ENCODE measurements at places on chromosomes 5 and 9. TPM values are rescaled to one million over a fixed set of nuclear protein-coding genes. Genes with fewer than 3 reads are reported as not detected.

DNA sequence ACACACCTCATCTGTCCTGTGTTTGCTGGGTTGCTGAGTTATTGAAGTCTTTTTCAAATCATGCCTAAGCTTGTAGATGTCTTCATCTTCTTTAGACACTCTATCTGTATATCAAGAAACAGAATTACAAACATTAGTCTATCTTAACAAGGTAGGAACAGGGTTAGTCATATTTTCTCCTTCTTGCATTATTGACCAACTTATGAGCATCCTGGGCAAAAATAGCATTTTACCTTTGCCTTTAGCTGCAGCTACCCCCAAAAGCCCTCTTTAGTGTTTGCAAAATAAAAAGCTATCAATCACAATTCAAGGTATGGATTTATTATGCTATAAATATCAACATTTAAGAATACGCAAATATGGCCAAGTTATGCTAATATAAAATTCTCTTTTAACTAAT is 3.4 kb downstream of the PLK2 start:
- H3K27ac ChIP-seq: no peak overlapping the region
- H3K4me1 ChIP-seq: peaks cover 5% of the 10 kb centered on the region
- H3K36me3 ChIP-seq: peaks cover 24% of the 10 kb centered on the region
- no peak for DNase-seq

DNA sequence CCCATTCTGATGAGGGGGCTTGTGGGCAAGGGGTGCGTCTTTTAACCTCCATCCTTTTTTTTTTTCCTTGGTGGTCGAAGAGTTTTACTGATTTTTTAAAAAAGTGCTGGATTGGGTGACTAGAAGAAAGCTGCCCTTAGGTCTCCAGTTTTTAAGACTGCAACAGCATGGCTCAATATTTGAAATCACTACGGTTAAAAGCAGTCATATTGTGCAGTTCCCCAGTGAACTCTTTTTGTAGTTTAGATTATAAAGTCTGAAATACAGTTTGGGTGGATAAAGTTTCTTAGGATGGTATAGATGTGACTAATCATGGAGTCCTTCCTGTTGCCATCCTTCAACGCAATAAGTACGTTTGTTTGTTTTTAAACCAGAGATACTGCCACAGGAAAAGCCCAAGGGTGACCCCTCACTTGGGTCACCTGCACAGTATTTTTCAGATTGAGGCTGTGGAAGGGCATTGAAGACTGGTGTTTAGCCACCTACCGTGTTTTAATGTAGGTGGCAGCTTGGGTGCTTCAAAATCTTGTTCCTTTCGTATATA is 520 bp upstream of the DHFR start:
- no peak for DNase-seq
- H3K4me3 ChIP-seq: peak overlapping the region; percentile 93
- no peaks in the 10 kb centered on the region for H3K27me3 ChIP-seq
- peaks cover 4% of the 10 kb centered on the region for H3K36me3 ChIP-seq
- no peak overlapping the region for H3K27ac ChIP-seq

DNA sequence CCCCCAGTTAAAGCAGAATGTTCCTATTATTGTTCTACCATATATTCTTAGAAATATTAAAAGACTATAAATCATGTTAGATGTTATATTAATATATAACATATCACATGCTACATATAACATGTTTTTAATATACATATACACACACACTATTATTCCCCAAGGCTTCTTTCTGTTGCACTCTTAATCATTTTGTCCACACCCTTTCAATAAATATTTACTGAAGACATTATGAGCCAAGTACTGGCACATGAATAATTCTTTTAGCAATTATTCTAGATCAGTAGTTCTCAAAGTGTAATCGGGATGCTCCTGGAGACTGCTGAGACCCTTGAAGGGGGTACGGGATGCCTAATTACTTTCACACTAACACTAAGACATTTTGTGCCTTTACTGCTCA is 143.9 kb downstream of the GNAQ start:
- H3K4me1 ChIP-seq: peaks cover 69% of the 10 kb centered on the region
- no peak overlapping the region for H3K27ac ChIP-seq
- H3K27me3 ChIP-seq: no peaks in the 10 kb centered on the region
- no peak for DNase-seq
- no peaks in the 10 kb centered on the region for H3K36me3 ChIP-seq
- no peak overlapping the region for H3K4me3 ChIP-seq

DNA sequence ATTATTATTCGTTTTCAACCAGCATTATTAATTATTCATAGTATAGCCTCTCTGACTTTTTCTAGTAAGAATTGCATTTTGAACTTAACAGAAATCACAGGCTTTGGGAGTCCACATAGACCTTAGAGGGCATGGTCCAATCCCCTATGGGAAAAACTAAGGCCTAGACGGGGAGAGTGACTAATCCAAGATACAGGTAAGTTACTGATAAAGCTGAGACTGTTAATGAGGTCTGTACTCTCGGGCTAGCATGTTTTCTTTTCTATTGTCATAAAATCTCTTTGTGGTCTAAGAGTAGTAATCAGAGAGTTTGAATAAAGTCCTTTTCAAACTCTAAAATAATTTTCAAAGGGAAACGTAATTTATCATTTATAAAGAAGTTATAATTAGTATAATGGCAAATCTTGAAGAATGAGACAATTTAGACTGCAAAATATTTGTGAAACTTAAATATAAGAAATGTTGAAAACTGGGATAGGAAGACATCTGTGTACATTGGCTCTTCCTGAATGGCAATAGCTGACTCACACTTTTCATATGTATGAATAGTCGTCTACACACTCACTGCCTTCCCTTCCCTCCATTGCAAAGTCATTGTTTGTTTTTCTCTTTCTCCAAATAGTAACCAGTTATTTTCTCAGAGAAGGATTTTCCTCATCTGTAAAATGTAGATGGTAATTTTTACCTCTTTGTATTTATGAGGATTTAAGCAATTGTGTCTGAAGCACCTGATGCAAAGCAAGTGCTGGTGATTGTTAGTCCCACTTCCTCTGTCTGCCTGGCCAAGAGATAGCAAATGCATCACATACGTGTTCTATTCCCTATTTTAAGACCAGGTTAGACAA is 207.9 kb upstream of the CD180 start:
- H3K27ac ChIP-seq: no peak overlapping the region
- H3K27me3 ChIP-seq: no peaks in the 10 kb centered on the region
- no peaks in the 10 kb centered on the region for H3K36me3 ChIP-seq

- peaks cover 9% of the 10 kb centered on the region for H3K36me3 ChIP-seq
- peak overlapping the region; percentile 83 for H3K4me3 ChIP-seq
- peak; percentile 94 for DNase-seq
- H3K4me1 ChIP-seq: peaks cover 30% of the 10 kb centered on the region
- no peaks in the 10 kb centered on the region for H3K27me3 ChIP-seq
- peak overlapping the region; percentile 94 for H3K27ac ChIP-seq
Observed at GRCh38 chr5:138336952-138337684, 948 bp upstream of the FAM53C start.

- no peaks in the 10 kb centered on the region for H3K36me3 ChIP-seq
- no peak for DNase-seq
- H3K4me3 ChIP-seq: no peak overlapping the region
- H3K27me3 ChIP-seq: no peaks in the 10 kb centered on the region
- H3K4me1 ChIP-seq: no peaks in the 10 kb centered on the region
Observed at GRCh38 chr5:66701244-66701643, 105.1 kb downstream of the MAST4 start.

- no peaks in the 10 kb centered on the region for H3K27me3 ChIP-seq
- no peak overlapping the region for H3K27ac ChIP-seq
- no peaks in the 10 kb centered on the region for H3K4me1 ChIP-seq
- no peak overlapping the region for H3K4me3 ChIP-seq
- DNase-seq: no peak
Observed at GRCh38 chr5:26390608-26391007, 647.8 kb downstream of the CDH9 start.

DNA sequence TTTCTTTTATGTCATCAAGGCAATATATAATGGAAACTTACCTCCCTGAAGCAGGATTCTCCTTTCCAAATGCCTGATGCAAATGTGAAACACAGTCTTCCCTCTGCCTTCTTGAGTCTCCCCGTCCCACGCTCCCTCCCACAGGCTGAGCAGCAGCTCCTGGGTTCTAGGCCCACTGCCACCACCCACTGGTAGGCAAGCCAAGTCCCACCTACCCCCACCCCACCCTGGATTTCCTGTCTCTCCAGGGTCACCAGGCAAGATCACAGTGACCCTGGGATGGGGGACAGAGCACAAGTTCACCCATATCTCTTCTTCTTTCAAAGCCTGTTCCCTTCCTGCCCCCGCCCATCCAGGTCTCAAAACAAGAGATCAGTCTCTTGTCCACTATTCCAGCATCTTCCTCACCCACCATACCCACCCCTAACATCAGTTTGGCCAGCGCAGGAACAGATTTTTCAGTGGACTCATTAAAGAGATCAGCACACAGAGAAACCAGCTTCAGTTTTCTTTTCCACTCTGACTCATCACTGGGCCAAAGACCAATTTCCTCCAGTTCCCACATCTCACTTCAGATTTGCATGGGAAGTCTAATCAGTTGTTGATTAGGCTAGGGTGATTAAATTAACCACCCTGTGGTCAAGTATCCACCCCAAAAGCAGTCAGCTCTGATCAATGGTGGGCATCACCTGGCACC is 151.5 kb downstream of the ACTL7B start:
- no peak overlapping the region for H3K27ac ChIP-seq
- H3K27me3 ChIP-seq: no peaks in the 10 kb centered on the region
- DNase-seq: peak; percentile 19
- H3K4me1 ChIP-seq: no peaks in the 10 kb centered on the region

- no peaks in the 10 kb centered on the region for H3K27me3 ChIP-seq
- no peak overlapping the region for H3K27ac ChIP-seq
- H3K4me3 ChIP-seq: no peak overlapping the region
- no peaks in the 10 kb centered on the region for H3K4me1 ChIP-seq
Observed at GRCh38 chr5:98750693-98751092, 22.8 kb upstream of the RGMB start.

DNA sequence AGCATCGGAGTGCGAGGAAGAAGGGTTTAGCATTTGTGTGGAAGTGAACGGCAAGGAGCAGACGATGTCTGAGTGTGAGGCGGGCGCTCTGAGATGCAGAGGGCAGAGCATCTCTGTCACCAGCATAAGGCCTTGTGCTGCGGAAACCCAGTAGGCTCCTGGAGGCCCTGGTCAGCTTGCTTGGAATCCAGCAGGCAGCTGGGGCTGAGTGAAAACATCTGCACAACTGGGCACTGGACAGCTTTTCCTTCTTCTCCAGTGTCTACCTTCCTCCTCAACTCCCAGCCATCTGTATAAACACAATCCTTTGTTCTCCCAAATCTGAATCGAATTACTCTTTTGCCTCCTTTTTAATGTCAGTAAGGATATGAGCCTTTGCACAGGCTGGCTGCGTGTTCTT is 72.1 kb downstream of the C7 start:
- no peaks in the 10 kb centered on the region for H3K27me3 ChIP-seq
- H3K36me3 ChIP-seq: no peaks in the 10 kb centered on the region
- H3K4me3 ChIP-seq: no peak overlapping the region
- H3K27ac ChIP-seq: no peak overlapping the region

- H3K4me3 ChIP-seq: no peak overlapping the region
- H3K27ac ChIP-seq: peak overlapping the region; percentile 57
- peaks cover 5% of the 10 kb centered on the region for H3K4me1 ChIP-seq
- no peak for DNase-seq
Observed at GRCh38 chr9:95626885-95627558, 110.3 kb upstream of the PTCH1 start.

DNA sequence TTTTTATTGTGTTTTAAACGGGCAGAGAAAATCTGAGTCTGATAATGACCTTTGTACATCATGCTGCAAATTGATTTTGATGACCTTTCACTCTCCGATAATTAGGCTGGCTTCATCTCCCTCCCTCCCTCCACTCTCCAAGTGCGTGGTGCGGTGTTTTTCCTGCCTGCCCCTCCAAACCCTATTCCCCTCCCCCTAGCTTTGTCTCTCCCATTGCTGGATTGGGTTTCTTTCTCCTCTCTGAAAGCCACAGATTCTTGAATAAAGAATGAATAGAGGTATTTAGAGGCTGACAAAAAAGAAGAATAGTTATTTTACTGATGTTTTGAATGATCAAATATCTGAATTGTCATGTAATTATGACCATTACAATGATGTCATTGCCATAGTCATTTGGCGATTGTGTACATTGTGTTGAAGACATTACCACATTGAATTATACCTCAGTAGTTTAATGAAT is 571.1 kb upstream of the ZNF608 start:
- no peak for DNase-seq
- no peaks in the 10 kb centered on the region for H3K36me3 ChIP-seq
- no peaks in the 10 kb centered on the region for H3K27me3 ChIP-seq
- no peaks in the 10 kb centered on the region for H3K4me1 ChIP-seq
- H3K27ac ChIP-seq: no peak overlapping the region

DNA sequence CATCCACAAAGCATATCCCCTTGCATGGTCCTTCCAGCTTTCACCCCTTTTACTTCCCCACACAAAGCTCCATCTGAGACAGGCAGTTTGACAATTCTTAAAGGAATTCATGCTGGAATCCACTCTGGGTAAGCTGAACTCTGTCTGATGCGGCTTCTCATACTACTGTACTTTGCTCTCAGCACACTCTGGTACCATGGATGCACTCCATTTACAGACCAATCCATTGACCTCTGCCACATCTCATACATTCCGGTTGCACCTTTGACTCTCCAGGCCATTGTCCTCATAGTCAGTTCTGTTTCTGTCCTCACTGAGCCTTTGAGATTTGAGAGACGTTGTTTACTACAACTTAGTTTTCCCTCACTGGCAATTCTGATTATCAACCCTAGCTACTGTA is 12.2 kb downstream of the SPATA9 start:
- H3K27me3 ChIP-seq: no peaks in the 10 kb centered on the region
- H3K36me3 ChIP-seq: no peaks in the 10 kb centered on the region
- no peak overlapping the region for H3K4me3 ChIP-seq
- peaks cover 23% of the 10 kb centered on the region for H3K4me1 ChIP-seq

GRCh38 chr9:21434202-21435014 is 5.8 kb upstream of the IFNA1 start:
- no peak overlapping the region for H3K27ac ChIP-seq
- DNase-seq: peak; percentile 75
- H3K4me3 ChIP-seq: no peak overlapping the region
- no peaks in the 10 kb centered on the region for H3K4me1 ChIP-seq
- H3K36me3 ChIP-seq: no peaks in the 10 kb centered on the region

- DNase-seq: no peak
- no peak overlapping the region for H3K4me3 ChIP-seq
- H3K27ac ChIP-seq: no peak overlapping the region
- no peaks in the 10 kb centered on the region for H3K36me3 ChIP-seq
- H3K4me1 ChIP-seq: no peaks in the 10 kb centered on the region
Observed at GRCh38 chr5:151555760-151556576, 35.2 kb downstream of the FAT2 start.

GRCh38 chr5:143128412-143129071 is 274.9 kb downstream of the NR3C1 start:
- H3K4me1 ChIP-seq: peaks cover 5% of the 10 kb centered on the region
- no peak for DNase-seq
- no peak overlapping the region for H3K4me3 ChIP-seq
- peak overlapping the region; percentile 57 for H3K27ac ChIP-seq
- peaks cover under 1% of the 10 kb centered on the region for H3K36me3 ChIP-seq

ZNF622 gene
- 31.8 TPM for polyA plus RNA-seq

PPP3R2 gene
- not detected for polyA plus RNA-seq

MLANA gene
- not detected for polyA plus RNA-seq

PCDHA6 gene
- 0.31 TPM for polyA plus RNA-seq

OTP gene
- not detected for polyA plus RNA-seq

FOXD4L6 gene
- not detected for polyA plus RNA-seq
